ENCODE measurements at places on chromosomes 7 and 10.

- DNase-seq, result no peak
These were observed 127.6 kb downstream of the DNAJB9 start for GRCh38 chr7:108697254-108697653.

- no peak for DNase-seq
These were observed 57.4 kb downstream of the CHST15 start for GRCh38 chr10:124035928-124036558.

GRCh38 chr7:121187676-121188075 lies 141.1 kb upstream of the WNT16 start:
- DNase-seq, result no peak

GRCh38 chr7:1233333-1234048 lies 819 bp downstream of the UNCX start:
- no peak for DNase-seq

- DNase-seq, result no peak
These were observed 148.9 kb upstream of the SMIM30 start for GRCh38 chr7:113267271-113267670.

GRCh38 chr7:107972075-107972482 lies 30.9 kb downstream of the LAMB1 start:
- no peak for DNase-seq

- no peak for DNase-seq
These were observed 53.3 kb downstream of the C7orf25 start for GRCh38 chr7:42858570-42858969.

GRCh38 chr10:60141896-60142559 lies 235.7 kb upstream of the CCDC6 start:
- no peak for DNase-seq

DNA sequence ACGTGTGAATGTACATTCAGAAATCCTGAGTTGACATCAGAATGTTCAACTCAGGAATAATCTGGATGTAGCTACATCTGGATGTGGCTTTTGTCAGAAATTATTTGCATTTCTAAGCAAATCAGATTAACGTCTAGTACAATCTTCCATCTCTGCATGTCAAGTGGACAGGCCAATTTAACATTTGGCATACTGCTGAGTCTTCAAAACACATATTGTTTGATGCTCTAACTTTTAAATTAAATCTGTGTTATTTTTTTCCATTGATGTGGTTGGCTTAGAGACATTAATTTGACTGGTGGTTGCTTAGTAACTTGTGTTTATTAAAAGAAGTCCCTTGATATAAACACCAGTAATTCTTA lies 3.4 kb downstream of the STAMBPL1 start:
- DNase-seq, result no peak

- DNase-seq, result no peak
These were observed 397 bp upstream of the NFE2L3 start for GRCh38 chr7:26151650-26151952.

DNA sequence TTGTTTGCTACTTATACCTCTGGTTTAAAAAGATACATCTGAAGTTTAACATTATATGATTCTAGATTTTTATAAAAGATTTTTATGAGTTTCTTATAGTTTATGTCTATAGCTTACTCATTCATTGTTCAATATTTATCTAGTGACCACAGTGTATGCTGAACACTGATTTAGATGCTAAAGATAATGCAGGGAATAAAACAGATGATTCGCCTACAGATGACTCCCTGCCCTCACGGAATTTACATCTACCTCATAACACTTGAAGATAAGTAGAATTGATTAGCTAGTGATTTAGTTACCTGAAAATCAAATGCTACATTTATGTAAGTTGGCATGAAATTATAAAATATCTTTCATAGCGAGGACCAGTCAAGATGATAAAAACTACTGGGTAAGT lies 105.8 kb downstream of the HIPK2 start:
- DNase-seq, result no peak

DNA sequence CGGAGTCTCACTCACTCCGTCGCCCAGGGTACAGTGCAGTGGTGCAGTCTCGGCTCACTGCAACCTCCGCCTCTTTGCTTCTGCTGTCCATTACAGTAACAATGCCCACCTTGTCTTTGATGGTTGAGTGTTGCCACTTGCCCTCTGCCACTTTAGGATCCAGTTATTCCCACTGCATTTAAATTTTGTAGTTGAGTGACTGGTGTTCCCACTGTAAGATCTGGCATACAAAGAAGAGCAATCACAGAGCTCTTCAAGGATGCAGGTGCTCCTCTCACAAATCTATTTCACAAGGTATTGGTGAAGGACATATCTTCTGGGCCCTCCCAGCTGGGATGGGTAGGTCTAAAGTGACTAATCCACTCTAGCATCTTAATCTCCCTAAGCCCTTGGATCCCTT lies 12.6 kb downstream of the PTER start:
- DNase-seq, result no peak

GRCh38 chr7:50281680-50282445 lies 22.7 kb upstream of the IKZF1 start:
- no peak for DNase-seq

DNA sequence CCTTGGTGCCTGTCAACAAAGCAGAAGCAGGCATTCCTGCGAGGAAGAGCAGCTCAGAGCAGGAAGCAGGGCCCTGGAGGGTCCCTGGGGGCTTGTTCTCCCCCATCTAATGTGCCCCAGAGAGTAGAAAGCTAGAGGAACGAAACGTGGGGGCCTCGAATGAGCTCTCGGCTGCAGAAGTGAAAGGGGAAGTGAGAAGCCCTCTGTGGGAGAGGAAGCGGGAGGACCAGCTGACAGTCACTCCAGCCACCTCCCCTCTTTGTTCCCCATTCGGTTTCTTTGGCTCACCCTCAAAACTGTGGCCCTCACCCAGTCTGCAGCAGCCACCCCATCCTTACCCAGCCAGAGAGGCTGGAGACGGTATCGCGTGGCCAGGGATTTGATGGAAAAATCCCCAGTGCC lies 25.0 kb downstream of the C10orf105 start:
- DNase-seq, result no peak

- DNase-seq, result no peak
These were observed 103.5 kb downstream of the ELAPOR2 start for GRCh38 chr7:86955895-86956503.

GRCh38 chr7:92588561-92588960 lies 1.6 kb downstream of the FAM133B start:
- no peak for DNase-seq

GRCh38 chr10:14822879-14823755 lies 14.7 kb downstream of the CDNF start:
- no peak for DNase-seq

DNA sequence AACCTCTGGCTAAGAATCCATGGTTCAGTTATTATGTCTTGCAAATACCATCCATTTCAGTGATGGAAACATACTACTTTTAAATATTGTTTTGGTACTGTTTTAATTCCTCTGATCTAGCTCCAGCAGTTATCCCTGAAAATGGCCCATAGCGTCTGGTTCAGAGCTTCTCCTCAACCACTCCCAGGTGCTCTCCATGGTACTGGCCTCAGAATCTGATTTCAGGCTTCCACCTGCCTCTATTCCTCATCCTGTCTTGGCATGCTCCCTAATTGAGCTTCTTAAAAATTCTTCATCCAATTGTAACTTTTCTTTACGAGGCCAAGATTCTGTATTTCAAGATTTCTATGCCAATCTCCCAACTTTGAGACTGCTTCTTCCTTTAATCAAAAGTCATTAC lies 236.3 kb downstream of the HTR7 start:
- no peak for DNase-seq

- DNase-seq, result no peak
These were observed 39.4 kb downstream of the EMX2 start for GRCh38 chr10:117581961-117582360.

DNA sequence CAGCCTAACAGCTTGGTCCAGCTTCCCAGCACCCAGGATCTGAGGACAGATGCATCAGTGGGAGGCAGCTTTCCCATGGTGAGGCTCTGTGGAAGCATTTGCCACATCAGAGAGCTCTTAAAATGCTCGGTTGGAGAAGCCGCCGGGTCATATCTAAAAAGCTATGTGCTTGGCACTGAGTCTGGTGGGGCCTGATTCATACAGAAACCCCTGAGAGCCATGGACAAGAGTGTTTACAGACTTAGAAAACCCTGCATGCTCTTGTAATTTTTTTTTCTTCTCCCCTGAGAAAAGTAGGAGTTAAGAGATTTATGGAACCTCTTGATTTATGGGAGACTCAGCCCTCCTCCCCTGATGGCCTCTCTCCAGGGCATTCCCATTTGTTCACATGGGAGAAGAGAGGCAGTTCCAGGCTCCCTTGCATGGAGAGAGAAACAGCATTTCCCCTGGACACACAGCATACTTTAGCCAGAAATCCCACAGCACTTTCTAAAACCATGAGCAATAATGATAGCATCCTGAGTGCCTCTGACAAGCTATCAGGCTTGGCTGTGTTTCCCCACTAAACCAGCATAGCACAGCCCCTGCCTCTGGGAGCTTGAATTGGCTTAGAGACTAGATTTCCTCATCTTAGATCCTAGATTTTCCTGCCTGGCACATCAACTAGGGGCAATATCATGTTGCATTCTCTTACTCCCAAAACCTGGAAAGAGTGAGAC lies 322.1 kb upstream of the AUTS2 start:
- DNase-seq, result no peak

DNA sequence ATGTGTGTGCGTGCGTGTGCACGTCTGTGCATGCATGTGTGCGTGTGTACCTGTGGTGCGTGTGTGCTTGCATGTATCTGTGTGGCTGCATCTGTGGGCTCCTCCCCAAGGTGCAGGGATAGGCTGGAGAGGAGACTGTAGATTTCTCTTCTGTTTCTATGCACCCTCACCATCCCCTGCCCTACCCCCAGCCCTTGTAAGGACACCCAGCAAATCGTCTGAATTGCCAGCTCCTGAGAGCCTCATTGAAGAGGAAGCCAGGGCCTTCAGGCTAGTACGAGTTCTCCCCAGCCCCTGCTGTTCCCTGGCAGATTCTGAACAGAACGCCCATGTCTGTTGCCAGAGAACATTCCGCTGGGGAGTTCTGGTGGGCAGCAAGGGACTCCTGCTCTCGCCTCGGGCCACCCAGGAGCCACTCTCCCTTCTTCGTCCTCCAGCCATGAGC lies 17.0 kb upstream of the TRIM8 start:
- DNase-seq, result no peak

DNA sequence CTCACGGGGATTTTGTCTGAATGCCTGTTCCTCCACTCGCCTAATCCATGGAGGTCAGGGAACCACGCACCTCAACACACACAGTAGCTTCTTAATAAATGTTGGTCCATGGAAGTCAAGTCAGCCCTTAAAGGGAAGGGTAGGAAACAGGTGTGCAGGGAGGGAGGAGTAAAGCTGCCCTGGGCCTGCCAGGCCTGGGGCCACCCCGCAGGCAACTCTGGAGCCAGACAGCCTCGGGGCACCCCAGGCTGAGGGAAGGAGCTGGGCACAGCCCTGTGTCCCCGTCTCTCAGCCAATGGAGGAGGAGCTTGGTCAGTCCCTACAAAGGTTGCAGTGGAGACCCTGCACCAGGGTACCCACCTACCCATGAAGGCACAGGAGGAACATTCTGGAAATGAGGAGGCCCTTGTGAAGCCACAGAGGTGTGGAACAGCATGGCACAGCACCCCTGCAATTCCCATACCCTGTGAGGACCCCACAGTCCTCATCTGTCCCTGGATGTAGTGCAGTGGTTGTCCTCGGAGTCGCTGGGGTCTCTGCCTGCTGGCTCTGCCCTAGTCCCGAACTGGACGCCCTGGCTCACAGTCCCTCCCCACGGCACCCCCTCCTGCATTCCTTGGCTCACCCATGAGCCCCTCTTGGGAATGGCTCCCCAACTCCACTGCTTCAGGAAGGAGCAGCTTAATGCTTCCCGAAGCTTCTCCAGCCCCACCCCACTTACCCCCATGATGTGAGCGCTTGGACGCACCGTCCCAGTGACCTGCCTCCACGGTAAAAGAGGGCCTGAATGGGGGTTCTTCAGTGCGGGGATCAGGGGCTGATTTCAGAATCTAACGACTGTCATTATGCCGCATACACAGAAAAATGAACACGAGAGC lies 79.2 kb upstream of the INSIG1 start:
- DNase-seq, result no peak

DNA sequence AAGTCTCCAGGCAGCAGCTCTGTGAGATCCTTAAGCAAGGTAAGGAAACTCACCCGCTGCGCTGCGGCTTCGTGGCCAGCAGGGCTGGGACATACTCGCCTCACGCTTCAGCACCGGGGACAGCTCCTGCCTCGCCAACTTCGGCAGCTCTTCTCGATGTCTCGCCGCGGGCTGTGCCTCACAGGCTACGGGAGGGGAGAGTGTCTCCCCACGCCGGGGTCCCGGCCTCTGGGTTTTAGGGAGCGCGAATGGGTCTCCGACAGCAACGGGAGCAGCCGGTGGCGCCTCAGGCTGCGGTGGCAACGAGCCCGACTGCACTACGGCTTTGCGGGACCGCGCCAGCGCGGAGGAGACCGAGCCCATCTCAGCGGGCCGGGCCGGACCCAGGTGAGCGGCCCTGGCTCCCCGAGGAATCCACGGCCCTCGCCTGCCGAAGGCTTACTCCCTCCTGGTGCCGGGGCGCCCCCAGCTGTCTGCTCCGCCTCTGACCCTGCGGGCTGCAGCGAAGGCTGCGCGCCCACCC lies 62.4 kb downstream of the LSM5 start:
- DNase-seq, result peak; percentile 7

GRCh38 chr10:48406204-48406603 lies 99.7 kb downstream of the MAPK8 start:
- no peak for DNase-seq

GRCh38 chr7:33901199-33901598 lies 4.1 kb upstream of the BMPER start:
- DNase-seq, result no peak

DNA sequence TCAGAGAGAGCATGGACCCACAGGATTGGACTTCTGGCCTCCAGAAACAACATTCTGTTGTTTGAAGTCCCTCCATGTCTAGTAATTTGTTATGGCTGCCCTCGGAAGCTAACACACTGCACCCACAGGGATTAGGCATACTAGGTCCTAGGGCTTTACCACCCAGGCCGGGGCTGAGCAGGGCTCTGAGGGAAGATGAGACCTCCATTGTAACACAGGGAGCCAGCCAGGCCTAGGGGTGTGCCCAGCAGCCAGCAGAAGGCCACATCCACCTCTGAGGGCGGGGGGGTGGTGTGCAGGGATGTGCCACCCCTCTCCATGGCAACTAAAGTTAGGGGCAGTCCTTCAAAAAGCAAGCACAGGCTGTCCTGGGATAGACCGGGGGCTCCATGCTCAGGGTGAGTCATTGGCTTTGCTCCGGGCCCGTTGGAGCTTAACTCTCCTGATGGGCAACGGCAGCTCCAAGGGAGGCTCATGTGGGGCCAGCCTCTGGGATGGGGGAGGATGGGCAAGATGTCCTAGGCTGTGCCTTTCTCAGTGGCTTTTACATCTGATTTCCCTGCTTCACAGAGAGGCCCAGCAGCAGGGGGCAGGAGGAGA lies 96.6 kb upstream of the GPR26 start:
- DNase-seq, result no peak

Measured in stimulated activated CD8-positive, alpha-beta memory T cell treated with anti-CD3 and anti-CD28 coated beads, Interleukin-4, amount 100 ng/mL, for 4 hours (primary cell).